ENCODE measurements at places on chromosomes 1 and 21.

- DNase-seq: peak; percentile 54
Observed at GRCh38 chr1:155079487-155080311, 1.1 kb downstream of the EFNA3 start.

- no peak for DNase-seq
Observed at GRCh38 chr1:153705484-153705883, 22.4 kb upstream of the INTS3 start.

DNA sequence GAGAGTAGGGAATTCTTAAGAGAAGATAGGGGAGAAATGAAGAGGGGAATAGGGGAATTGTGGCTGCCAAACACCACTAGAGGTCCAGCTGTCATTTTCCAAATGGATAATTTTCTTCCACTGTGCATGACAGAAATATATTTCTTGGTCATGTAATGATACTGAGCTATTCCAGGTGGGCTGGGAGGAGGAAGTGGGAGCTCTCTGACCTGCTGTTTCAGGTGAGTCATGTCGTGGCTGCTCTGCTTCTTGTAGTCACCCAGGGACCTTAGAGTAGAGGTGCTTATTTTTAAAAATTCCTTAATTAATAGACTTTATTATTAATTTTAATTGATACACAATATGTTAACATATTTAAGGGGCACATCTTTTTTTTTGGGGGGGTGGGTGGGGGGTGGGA lies 11.9 kb downstream of the PDE4B start:
- no peak for DNase-seq

DNA sequence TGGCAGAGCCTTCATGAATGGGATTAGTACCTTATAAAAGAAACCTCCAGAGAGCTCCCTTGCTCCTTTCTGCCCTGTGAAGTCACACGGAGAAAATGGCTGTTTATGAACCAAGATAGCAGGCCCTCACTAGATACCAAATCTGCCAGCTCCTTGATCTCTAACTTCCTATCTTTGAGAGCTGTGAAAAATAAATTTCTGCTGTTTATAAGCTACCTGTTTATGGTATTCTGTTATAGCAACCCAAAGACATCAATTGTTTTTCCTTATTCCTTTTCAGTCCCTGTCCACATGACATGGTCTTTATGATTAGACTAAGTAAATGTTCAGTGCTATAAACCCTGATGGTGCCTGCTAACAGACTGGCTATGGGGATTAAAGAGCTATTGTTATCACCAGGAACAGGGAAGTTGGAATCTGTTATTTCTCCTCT lies 9.7 kb upstream of the STIL start:
- DNase-seq: no peak

DNA sequence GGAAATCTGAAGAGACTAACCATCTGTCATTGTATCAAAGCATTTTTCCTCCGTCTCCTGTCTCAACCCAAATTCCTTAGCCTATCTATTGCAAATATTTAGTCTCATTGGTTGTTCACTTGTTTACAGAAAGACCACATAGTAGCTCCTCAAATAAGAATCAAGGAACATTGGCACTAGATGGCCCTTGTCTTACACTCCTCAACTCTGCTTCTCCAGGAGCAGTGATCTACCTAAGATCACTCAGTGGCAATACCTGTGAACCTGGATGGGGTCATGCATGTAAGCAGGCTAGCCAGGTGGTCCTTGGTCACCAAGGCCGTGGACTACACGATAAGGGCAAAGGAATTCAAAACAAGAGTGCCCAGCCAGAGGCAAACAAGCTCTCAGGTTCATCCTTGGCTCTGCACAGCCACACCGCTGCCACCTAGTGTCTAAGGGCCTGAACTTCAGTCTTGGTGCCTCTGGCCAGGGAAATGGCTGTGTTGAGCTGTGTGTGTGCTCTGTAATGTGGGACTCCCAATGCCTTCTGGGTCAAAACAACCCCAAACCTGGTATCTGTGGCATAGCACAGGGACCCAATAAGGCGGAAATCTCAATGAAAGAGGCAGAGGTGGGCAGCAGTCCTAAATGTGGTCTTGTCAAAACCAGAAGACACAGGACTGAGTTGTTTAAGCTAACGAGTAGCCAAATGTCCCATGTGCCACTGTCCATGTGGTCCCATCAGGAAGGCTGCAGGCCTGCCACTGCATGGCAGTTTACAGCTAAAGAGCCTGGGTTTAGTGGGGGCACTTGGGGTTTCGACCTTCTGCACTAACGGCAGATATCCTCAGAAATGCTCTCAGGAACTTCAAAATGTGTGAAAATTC lies 54.5 kb downstream of the GPR161 start:
- peak; percentile 63 for DNase-seq

Data from CD4-positive, alpha-beta T cell treated with Interleukin-6 for 4 hours (primary cell).